SK-N-MC (cell line): ENCODE measurements at places on chromosomes 13 and 19.

DNA sequence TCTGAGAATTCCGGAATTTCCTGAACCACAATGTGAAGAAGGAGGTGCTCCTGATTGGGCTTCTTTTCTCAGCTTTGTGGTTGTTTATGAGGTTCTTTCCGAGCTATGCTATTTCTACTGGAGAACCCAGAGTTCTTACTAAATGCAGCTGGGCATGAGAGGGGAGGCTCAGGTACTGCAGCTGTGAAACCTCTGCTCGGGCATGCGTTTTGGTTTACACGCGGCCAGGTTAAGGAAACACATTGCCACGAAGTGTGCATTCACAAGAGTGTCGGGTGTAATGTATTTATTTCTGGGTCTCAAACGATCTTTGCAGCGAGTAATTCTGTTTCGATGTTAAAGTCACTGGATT, 661 bp upstream of the MIR17HG start:
- no peak for DNase-seq

DNA sequence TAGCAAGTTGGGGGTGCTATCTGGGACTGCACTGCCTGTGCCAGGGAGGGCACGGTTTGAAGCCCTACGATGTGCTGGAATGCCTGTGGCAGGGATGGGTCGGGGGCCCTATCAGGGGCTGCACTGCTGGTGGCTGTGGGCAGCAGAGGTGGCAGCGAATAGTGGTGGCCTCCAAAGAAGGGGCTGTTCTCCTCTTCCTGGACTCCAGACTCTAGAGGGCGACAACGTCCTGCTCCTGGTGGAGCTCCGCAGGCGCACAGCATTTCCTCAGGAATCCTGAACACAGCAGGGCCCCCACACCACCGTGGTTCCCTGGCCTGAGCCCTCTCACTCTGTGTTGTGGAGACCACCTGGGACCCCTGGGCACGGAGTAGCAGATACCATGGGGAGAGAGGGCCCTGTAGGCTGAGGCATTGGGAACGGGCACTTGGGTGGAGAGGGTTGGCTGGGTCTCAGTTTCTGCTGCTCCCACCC, 145.6 kb downstream of the TNFRSF19 start:
- DNase-seq, result no peak

- no peak for DNase-seq
Observed at GRCh38 chr19:39308531-39309304, 11.9 kb downstream of the LRFN1 start.

- DNase-seq, result no peak
Observed at GRCh38 chr19:43464134-43464775, 1.2 kb downstream of the LYPD3 start.
